Activated B cell treated with CpG ODN at 0.5 μM for 24 hours (primary cell): ENCODE measurements at places on chromosomes 7 and 10.

- no peak for DNase-seq
Measured at GRCh38 chr7:74002474-74003017, 25.4 kb upstream of the ELN start.

DNA sequence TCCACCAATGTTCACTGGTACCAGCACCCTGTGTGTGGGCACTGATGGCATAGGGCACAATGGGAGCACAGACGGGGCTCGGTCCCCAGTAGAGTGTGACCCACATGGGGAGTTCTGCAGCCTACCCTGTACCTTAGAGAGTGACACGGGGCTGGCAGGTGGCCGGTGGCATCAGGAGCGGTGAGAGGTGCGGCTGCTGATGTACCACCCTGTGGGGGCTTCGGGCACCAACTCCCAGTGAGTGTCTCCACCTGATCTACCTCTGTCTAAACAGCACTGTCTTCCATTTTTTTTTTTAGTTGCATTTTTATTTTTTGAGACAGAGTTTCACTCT is 4.1 kb downstream of the JAKMIP3 start:
- DNase-seq, result no peak

DNA sequence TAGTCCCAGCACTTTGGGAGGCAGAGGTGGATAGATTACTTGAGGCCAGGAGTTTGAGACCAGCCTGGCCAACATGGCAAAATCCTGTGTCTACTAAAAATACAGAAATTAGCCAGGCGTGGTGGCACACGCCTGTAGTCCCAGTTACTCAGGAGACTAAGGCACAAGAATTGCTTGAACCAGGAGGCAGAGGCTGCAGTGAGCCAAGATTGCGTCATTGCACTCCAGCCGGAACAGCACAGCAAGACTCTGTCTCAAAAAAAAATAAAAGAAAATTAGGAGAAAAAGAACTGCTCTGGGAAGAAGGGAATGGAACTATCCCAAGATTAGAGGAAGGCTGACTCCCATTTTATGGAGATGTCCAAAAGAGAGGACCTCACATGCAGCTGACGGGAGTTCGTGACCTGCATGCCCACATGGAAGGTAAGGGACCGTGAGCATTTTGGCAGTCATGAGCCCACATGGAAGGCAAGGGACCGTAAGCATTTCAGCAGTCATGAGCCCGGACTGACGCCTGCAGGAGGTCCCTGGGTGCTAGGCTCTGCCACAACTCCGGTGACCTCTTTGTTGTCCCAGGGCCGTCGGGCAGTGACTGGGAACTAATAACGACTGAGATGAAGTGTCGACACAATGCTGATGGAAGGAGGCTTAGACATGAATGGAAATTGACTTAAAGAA is 18.6 kb upstream of the GTPBP4 start:
- DNase-seq, result no peak

- no peak for DNase-seq
Measured at GRCh38 chr7:38685851-38686250, 54.7 kb upstream of the AMPH start.

DNA sequence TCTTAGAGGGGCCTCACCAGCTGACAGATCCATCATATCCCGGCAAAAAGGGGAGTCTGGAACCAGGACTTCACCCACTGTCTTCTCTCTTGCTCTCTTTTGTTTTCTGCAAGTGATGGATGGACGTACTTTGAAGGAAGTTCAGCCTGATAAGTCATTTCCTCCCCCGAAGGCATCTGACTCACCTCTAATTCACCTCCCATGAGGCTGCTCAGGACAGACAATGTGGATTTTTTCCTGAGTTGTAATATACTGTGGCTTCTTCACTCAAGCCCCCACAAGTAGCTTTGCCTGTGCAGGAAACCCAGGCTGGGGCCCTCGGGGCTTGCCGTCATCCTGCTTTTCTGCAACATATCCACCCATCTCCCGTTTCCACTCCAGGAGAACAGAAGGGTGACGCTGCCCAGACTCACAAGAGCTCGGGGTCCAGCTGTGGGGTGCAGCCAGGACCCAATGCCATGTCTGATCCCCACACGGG is 70.4 kb downstream of the ASB13 start:
- DNase-seq, result no peak

DNA sequence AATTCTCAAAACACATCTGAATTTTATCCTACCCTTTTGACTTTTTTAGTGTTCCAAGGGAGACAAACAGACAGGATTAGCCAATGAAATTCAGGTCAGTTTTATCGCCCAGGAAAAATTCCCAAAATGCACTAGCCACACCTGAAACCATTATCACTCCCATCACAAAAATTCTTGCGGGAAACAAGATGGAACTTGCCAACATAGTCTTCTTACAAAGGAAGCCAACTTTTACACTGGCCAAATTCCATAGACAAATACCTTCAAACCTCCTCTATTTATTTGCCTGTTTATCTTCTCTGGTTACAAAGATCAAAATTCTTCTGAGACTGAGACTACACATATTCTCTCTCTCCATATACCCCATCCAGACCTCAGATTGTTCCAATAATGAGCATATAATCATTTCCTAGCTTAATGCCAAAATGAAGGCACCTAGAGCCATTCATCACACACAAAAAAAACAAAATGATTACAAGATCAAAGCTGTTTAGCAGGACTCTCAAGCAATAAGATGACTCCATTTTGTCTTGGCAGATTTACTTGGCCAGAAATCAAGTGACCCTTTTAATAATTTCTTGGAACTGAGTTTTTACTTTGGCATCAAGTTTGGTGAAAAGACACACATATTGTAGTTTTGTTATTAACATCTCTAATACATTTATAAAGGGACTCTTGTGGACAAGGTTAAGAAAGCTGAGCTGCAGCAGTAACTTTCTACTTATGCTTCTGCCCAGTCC is 30.2 kb downstream of the MET start:
- DNase-seq, result no peak
